ENCODE measurements at places on chromosomes 2 and 18.

DNA sequence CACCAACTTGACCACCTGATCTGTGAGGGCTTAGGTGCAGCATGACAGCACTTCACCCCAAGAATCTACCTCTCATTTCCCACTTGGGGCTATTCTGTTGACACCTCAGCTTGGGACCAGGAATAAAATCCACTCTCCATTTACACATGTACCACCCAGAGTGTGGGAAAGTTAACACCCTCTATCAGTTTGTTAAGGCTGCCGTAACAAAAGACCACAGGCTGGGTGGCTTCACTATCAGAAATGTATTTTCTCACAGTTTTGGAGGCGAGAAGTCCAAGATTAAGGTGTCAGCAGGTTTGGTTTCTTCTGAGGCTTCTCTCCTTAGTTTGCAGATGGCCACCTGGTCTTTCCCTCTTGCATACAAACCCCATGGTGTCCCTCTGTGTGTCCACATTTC lies 277.7 kb upstream of the ERBB4 start:
- DNase-seq: no peak

GRCh38 chr2:26971911-26972786 lies 1.7 kb downstream of the MAPRE3 start:
- no peak for DNase-seq

DNA sequence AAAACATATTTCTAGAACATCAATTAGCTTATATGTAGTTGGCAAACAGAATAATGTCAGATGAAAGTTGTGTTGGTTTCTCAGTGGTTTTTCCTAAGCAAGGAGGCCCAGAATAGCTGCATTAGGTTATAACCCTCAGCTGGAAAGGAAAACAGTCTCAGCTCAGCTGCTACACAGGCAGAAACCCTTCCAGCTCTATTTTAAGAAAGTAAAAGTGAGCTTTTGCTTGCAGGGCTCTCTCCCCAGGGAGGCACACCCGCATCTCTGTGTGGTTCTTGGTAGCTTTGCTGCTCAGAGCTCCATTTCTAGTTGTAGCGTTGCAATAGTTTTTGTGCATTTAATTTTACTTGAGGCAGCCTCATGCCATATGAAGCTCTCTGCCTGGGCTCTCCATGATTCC lies 54.6 kb downstream of the PIKFYVE start:
- peak; percentile 13 for DNase-seq

DNA sequence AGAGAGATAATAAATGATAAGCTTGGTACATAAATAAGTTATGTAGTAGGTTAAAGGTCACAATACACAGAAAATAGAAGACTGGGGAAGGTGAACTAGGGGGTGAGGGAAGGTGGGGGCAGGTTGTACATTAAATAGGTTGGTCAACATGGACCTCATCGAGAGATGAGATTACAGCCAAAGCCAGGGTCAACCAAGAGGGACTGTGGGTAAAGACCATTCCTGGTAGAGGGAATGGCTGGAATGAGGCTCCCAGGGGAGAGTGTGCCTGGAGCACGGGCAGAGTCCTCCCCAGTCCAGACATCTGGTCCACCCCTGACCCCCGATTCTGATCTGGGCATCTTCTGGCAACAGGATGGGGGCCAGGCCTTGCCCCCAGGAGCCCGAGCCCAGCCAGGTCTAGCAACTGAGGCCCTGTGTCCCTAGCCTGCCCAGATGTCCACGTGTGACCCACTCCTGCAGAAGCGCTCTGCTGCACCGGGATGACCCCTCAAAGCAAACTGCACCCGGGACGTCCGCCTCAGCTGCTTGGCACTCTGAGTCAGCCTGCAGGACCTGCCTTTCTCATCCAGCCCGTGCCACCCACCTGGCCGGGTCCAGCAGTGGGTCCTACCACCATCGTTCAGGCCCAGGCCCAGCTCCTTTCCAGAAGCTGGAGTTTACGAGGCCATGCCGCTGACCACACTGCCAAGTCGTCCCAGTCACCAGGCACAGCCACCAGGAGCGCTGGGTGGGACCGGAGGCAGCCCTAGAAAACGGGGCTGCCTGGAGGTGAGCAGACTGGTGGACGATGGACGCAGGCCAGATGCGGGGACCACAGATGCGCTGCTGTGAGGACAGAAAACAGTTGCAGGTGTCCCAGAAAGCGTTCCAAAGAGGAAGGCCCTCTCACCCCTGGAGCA lies 56.2 kb upstream of the ID2 start:
- no peak for DNase-seq

Measured in fibroblast of lung (primary cell).